ENCODE measurements at places on chromosomes 5 and 9. TPM values are rescaled to one million over a fixed set of nuclear protein-coding genes. Genes with fewer than 3 reads are reported as not detected.

GRCh38 chr5:136174021-136174659 lies 18.8 kb downstream of the SMIM32 start:
- peak; percentile 65 for DNase-seq

The RAI14 gene
- 25.5 TPM for total RNA-seq

The GPR151 gene
- not detected for total RNA-seq

The BNC2 gene
- 5.0 TPM for total RNA-seq
